Gastrocnemius medialis (tissue), 4 donors: ENCODE measurements at places on chromosomes 3 and 15. TPM values are rescaled to one million over a fixed set of nuclear protein-coding genes. Genes with fewer than 3 reads are reported as not detected.

The ACY1 gene
- total RNA-seq: 33.5 TPM

The CADPS gene
- total RNA-seq: 2.1 TPM

The CSTA gene
- total RNA-seq: 0.58 TPM

The C3orf20 gene
- not detected for total RNA-seq

The CLDN16 gene
- not detected for total RNA-seq

The NRROS gene
- total RNA-seq: 1.7 TPM

The RBM15B gene
- total RNA-seq: 4.9 TPM

The TM4SF18 gene
- 13.6 TPM for total RNA-seq

The HYKK gene
- total RNA-seq: 4.7 TPM
